ENCODE measurements at places on chromosomes 6 and 20.

- no peak for DNase-seq
Observed at GRCh38 chr6:22306741-22307466, 10.1 kb upstream of the PRL start.

- no peak for DNase-seq
Observed at GRCh38 chr20:20212675-20213096, 155.2 kb upstream of the INSM1 start.

DNA sequence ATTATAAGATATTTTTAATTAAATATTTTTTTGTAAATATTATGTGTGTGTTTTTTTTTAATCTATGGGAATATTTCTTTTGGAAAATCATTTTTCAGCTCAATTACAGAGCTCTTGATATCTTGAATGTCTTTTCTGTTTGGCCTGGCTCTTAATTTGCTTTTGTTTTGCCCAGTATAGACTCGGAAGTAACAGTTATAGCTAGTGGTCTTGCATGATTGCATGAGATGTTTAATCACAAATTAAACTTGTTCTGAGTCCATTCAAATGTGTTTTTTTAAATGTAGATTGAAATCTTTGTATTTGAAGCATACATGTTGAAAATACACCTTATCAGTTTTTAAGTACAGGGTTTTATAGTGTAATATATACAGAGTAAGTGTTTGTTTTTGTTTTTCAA lies 2.6 kb downstream of the ID4 start:
- DNase-seq = no peak

GRCh38 chr20:36273414-36274180 lies 32.5 kb upstream of the DLGAP4 start:
- DNase-seq = no peak

DNA sequence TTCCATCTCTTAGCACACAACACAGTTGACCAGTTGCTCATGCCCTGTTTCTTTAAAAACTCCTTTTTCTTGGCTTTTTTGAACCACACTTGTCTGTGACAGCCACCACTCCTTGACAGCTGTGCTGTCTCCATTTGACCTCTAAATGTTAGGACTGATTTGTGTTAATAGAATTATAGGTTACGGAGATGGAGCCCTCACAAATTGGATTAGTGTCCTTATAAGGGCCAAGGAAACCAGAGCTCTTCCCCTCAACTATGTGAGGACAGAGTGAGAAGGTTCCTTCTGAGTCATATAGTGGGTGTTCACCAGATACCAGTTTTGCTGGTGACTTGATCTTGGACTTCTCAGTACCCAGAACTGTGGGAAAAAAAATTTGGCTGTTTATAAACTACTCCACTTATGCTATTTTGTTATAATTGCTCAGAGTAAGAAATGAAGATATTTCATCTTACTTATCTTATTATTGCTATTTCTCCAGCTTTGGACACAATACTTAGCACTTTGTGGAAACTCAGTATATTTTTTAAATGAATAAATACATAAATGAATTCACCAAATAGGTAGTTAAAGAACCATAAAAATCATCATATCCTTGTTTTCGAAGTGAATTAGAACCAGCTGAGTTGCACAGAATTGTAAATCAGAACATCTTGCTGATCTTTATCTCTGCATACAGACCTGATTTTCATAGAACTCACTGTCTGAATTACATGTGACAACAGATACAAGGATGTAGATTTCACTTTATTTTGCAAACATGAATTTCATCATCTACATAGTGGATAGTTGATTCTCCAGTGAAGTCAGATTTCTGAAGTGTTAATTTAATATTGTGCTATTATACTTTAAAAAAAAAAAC lies 598.5 kb upstream of the IRAK1BP1 start:
- no peak for DNase-seq
